ENCODE measurements at places on chromosomes 2 and 18.

- DNase-seq = no peak
Observed at GRCh38 chr2:9364791-9365497, 58.4 kb downstream of the ITGB1BP1 start.

GRCh38 chr2:65714866-65715265 lies 282.5 kb upstream of the SPRED2 start:
- DNase-seq = no peak

GRCh38 chr2:65292461-65293011 lies 64.9 kb downstream of the ACTR2 start:
- DNase-seq = no peak

GRCh38 chr2:109466674-109467575 lies 146.8 kb downstream of the SEPTIN10 start:
- DNase-seq = no peak

GRCh38 chr2:205346649-205347048 lies 335.7 kb upstream of the NRP2 start:
- no peak for DNase-seq

DNA sequence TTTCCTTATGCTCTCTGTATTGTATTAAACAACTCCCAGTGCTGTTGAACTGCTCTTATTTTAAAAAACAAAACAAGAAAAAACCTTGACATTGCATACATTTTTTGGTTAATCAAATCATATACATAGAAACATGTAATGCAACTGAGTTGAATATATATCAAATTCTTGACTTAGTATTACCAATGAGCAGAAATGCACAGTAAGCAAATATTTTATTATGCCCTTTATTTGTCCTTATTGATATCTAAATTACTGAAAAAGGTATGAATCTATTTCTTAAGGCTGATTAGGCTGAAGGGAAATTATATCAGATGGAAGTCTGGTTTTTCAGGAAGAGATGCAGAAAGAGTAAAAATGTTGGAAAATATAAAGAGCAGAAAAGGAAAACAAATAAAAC lies 6.9 kb upstream of the KDM3A start:
- no peak for DNase-seq

DNA sequence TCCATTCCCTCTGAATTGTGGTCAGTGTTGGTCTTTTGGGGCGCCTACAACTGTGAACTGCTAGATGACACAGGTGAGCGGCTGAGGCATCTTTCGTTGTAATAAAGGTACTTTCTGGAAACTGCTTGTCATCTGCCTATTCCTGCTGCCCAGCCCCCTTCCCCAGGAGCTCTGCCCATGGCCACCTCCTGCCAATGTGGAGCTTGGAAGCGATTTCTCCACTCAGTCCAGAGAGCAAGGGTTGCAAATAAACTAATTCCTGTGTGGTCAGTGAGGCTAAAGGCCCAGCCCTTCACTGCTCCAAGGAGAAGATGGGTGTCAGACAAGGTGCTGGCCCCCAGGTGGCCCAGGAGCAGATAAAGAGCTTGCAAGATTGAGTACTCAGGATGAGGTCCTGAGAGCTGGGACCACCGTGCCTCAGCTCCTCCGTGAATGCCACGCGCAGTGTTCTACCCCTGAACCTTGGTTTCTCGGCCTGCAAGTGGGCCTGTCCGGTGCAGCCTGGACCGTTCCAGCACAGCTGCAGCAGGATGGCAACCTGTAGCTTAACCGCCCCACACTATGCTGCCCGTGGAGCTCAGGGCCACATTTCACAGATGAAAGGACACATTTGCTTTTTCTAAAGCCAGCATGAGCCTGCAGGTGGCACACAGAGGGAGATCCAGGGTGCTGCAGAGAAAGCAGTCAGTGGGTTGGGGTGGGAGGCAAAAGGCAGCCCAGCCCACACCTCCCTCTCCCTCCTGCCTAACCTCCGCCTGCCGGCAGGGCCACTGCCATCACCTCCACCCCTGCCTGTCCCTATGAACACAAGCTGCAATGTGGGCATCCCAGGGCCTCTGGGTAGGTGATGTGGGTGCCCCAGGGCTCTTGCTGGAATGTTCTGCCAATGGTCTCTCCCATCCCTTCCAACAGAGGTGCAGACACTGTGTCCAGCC lies 78.7 kb upstream of the OTOF start:
- DNase-seq = no peak

DNA sequence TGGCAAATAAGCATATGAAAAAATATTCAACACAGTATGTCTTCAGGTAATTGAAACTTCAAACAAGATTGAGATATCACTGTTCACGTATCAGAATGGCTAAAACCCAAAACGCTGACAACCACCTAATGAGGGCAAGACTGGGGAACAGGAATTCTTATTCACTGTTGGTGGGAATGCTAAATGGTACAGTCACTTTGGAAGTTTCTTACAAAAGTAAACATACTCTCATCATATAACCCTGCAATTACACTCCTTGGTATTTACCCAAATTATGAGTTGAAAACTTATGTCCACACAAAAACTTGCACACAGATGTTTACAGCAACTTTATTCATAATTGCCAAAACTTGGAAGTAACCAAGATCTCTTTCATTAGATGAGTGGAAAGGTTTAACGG lies 30.1 kb downstream of the BUB1 start:
- no peak for DNase-seq

- no peak for DNase-seq
Observed at GRCh38 chr2:205245652-205246051, 436.6 kb upstream of the NRP2 start.

Data from T-helper 9 cell (primary cell).